Stimulated activated CD4-positive, alpha-beta T cell treated with anti-CD3 and anti-CD28 coated beads, Interleukin-4, amount 100 ng/mL, for 1 hour (primary cell): ENCODE measurements at places on chromosomes 3 and 15.

GRCh38 chr15:50066666-50067065 is 52.4 kb downstream of the ATP8B4 start:
- DNase-seq = no peak

- no peak for DNase-seq
These were observed 209.5 kb downstream of the EBLN2 start for GRCh38 chr3:73270839-73271483.

DNA sequence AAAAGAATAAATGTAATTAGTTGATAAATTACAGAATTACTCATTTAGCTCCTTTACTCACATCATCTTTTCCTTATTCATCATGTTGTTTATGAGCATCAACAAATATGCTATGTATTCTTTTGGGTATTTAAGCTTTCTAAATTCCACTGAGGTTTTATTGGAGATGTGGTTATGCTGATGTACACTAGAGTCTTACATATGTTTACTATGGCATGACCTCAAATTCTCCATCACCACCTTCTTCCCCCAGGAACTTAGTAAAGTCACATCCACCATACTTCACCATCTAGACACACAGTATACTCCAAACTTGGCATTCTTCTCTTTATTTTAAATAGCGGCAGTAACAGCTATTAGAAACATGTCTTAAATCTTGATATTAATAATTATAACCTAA is 74.1 kb upstream of the MELTF start:
- no peak for DNase-seq

DNA sequence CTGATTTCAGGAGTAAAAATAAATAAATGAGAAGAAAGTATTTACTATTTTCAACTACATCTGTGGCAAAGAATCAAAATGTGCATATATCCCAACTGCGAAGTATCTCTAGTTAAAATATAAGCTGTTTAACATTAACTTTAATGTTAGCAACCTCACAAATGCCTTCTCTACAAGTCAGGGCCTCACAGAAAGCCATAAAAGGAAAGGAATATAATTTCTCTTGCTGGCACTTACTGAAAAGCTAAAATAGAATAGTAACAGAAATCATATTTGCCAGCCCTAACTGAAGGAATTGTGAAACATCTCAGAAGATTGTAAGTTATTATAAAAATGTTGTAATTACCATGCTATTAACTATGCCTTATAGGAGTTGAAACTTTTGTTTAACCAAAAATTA is 65.1 kb upstream of the MBNL1 start:
- DNase-seq = no peak

- no peak for DNase-seq
These were observed 17.5 kb downstream of the TMEM207 start for GRCh38 chr3:190432216-190432615.

GRCh38 chr3:62875558-62876002 is 364 bp upstream of the CADPS start:
- no peak for DNase-seq

- DNase-seq = no peak
These were observed 525 bp upstream of the MCCC1 start for GRCh38 chr3:183099838-183100204.

DNA sequence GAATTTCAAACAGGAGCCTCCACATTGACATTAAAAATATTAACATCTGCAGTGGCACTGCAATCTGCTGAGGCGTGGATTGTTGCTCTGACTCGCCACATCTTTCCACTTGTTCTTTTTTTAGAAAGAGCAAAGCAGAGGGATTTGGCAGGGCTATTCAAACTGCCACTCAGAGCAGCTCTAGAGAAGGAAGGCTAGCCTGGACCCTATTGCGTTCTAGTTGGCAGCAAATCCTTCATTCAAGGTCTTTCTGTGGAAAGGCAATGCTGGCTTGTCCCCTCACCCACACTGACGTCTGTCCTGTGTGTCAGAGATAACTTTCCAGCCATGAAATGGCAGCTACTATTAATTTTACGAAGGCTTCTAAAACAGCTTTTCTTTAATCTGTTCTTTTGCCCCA is 483.2 kb upstream of the SGO1 start:
- DNase-seq = no peak

GRCh38 chr3:176328666-176329065 is 868.6 kb downstream of the TBL1XR1 start:
- no peak for DNase-seq

DNA sequence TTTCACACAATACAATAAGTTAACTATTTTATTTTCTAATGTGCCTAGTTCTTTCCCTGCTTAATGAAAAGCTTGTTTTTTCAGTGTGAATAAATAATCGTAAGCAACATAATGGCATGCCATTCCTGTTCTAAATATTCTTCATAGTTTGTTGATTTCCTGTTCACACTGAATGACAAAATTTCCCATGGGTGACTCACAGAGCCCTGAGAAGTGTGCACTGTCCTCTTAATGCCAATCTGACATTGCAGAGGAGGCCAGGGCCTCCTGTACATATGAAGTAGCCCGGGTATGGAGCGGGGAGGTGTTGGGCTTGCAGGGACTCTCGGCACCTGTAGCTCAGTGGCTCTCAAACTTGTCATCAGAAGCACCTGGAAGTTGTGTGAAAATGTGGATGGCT is 24.3 kb downstream of the CCR3 start:
- no peak for DNase-seq
